Cardiac septum (tissue), 1 donor: ENCODE measurements at places on chromosomes 2 and 18. TPM values are rescaled to one million over a fixed set of nuclear protein-coding genes. Genes with fewer than 3 reads are reported as not detected.

SERPINB4 gene
- not detected for total RNA-seq

GLI2 gene
- total RNA-seq, result 1.8 TPM

TBR1 gene
- 0.05 TPM for total RNA-seq

CXCR1 gene
- 1.9 TPM for total RNA-seq

MARCHF4 gene
- not detected for total RNA-seq

HOXD11 gene
- total RNA-seq, result not detected

LYG2 gene
- total RNA-seq, result not detected

SPP2 gene
- not detected for total RNA-seq

GAL3ST2 gene
- total RNA-seq, result not detected

VIT gene
- total RNA-seq, result 2.6 TPM

DNA sequence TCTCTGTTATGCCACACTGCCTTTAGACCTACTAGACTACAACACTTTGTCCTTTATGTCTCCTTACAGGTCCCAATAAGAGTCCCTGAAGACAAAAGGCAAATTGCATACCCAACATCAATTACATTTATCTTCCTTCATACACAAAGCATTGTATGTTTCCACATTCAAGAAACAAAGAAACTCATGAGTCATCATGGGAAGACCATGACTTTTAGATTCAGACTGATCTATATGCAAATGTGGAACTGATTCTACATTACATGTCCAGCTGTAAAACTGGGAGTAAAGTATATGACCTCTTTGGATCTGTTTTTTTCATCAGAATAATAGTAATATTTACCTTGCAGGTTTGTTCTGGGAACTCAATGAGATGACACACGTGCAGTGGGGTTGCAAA is 25.2 kb upstream of the HNMT start:
- no peak for DNase-seq

- no peak for DNase-seq
These were observed 194.7 kb downstream of the UXS1 start for GRCh38 chr2:105999211-105999989.

DNA sequence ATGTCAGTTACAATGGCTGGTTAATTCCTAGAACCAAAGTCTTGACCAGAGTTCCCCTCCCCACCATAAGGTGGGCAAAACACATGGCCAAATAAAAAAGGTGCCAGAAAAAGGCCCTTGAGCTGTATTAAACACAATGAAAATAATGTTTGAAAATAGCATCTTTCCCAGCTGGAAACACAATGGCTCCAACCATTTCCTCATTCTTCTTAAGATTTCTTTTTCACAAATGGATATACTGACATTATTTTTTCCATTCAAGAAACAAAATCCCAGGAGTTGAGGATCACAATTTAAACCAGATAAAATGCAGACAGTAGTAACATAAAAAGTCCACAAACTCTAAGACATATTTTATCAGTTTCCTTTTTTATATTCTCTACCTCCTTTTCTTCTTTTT is 143.8 kb downstream of the EXOC6B start:
- no peak for DNase-seq

DNA sequence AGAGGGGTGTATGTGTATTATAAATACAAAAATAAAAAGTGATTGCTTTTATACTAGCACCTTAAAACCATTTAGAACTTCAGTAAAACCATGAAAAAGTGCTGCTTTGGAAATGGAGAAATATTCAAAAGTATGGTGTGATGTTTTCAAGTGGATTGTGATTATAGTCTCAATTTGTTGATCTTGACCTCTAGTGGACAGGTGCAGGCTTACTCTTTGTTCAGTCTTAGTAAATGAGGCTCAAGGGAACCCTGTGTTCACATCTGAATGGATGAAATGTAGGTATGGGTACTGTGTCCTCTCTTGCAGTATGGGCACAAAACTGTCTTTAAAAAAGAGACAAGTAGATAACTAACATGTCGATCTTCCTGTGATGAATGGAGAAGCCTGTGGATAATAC is 145.8 kb downstream of the MCFD2 start:
- DNase-seq, result no peak

DNA sequence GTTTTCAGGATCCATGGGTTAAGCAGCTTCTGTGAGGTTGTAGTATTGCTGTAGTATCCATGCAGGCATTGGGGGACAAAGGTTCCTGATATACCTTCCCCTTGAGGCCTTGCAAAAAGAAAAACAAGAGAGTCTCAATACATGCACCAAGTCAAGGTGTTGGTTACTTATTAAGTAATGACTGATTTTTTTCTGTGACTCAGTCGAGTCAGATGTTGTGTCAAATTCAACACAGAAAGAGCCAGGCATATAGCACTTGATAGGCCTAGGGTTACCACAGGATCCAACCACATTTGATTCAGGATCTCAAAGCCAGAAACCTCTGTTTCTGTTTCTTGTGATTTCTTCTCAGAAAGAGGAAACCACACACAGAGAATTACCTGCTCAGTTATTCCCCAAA is 24.9 kb upstream of the CD8A start:
- DNase-seq, result no peak

DNA sequence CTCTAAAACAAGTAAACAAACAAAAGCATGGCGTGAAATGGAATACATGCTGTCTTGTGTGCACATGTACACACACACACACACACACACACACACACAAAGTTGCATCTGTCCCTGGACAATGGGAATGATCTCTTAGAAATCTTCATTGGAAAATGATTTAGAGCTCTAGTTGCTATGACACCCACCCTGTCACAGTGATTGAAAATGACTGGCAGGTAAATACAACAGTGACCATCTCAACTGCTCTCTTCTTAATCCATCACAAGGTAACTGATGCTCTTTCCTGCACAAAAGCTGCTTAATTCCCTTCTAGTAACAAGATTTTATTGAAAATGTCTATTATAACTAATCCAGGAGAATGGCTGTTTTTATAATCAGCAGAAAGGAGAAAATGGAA is 1011.7 kb upstream of the GYPC start:
- no peak for DNase-seq

GRCh38 chr2:224069172-224069571 is 30.1 kb upstream of the SERPINE2 start:
- no peak for DNase-seq

- no peak for DNase-seq
These were observed 24.1 kb downstream of the PLCD4 start for GRCh38 chr2:218631837-218632236.

DNA sequence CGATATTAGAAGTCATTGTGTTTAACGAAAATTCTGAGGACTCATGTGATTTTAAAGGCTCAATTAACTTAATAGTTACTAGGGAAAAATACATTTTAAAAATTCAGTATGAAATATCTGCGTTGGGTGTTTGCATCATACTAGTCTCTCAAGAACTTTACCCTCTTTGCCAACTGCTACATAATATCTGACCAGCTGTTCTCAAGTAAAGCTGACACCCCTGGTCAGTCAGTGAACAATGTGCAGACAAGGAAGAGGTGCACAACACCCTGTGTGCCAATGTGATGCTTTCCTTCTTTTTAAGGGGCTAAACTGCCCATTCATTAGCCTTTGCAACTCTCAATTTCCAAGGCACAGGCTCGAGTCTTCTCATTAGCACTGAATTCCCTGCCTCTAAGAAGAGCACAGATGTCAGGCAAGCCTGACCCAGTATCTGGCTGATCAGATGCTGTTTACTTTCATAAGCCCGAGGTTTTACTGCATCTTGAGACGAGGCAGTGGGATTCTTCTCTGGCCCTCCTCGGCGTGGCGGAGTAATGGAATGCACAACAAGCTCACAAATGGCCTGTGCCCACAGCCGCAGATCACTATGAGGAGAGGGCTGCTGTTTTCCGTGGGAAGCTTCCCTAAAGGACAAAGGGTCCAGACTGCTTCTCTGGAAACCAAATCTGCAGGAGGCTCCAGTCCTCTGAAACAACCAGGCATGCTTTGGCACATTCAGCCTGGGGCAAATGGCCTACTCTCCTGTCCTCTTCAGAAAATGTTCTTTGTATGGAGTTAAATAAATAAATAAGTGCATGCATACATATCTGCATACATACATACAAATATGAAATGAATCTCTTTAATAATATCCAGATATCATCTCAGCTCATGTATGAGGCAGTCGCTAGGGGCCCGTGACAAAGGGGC is 240.3 kb downstream of the ZNF521 start:
- DNase-seq, result no peak

GRCh38 chr2:159615367-159616285 is 722 bp downstream of the BAZ2B start:
- peak; percentile 94 for DNase-seq

GRCh38 chr2:10427618-10427949 is 20.5 kb downstream of the ODC1 start:
- no peak for DNase-seq

DNA sequence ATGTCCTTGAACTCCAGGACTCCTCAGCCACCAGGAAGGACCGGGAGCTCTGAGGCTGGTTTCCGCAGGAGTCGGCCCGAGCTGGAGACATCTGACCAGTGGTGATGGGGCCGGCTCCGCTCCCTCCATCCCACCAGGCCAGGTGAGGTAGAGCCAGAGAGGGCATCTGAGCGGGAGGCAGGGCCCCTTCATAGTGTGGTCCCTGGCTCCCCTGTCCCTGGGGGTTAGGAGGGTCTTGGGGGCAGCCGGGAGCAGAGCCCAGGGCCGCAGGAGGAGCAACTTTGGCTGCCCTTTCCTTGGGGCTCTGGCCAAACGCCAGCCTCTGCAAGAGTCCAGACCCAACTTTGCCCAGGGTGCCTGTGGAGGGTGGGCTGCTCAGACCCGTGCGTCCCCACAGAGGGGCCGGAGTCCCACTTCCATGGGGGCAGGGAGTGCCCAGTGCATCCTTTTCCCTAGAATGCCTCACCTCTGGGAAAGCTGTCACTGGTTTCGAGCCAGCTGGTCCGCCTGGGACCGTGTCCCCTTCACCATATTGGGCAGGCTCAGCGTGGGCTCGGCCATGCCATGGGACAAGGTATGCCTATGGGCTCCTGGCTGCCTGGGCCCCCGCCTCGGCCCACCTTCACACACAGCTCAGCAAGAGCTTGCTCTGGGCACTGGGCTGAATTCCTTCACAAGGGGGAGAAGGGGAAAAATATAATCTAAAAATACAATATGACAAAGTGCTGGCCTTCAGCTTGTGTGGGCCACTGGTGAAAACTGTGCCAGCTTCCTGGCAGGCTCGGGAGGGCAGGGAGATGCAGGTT is 148.6 kb downstream of the TWIST2 start:
- DNase-seq, result no peak

GRCh38 chr2:8643250-8643995 is 38.4 kb upstream of the ID2 start:
- peak; percentile 26 for DNase-seq

- peak; percentile 70 for DNase-seq
These were observed 67.1 kb upstream of the CTDP1 start for GRCh38 chr18:79612291-79613108.

GRCh38 chr18:13537022-13537780 is 189.2 kb downstream of the FAM210A start:
- DNase-seq, result no peak

GRCh38 chr2:30510409-30510808 is 63.4 kb downstream of the LCLAT1 start:
- no peak for DNase-seq

GRCh38 chr2:33068261-33068660 is 121.5 kb downstream of the LTBP1 start:
- no peak for DNase-seq

- DNase-seq, result peak; percentile 82
These were observed 21.4 kb upstream of the SPIRE1 start for GRCh38 chr18:12679183-12679786.

DNA sequence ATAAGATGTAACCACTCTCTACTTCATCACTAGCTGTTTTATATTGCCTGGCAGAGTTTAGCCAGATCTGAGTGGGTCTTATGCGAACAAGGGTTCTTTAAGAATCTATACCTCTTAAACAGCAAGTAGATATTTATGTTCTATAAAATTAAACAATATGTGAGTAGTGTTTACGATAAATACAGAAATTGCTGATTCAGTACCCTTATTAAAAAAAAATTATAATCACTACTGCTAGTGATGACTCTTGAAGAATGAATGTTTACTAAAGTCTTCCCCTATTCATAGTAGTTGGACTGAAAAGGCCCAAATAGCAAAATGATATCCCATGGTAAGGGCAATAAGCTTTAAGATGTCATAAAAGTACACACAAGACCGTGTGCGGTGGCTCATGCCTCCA is 98.7 kb upstream of the DTNB start:
- DNase-seq, result no peak

- DNase-seq, result peak; percentile 78
These were observed 56.2 kb downstream of the EMILIN2 start for GRCh38 chr18:2903006-2903405.

DNA sequence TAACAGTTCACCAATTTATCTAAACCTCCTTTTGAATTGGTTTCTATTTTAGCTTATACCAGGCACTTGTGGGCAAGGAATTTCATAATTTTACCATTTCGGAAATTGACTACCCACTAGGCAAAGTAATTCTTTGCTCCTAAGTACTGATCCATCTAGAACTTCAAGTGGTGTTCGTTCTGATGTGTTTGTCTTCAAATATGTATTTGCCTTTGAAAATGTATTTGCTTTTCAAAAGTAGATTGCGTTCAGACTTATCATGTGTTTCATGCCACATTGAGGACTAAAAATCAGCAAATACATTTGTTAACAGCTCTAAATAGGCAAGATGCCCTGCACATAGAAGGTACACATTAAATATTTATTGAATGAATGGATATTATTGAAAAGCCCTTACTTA is 26.7 kb downstream of the IFIH1 start:
- DNase-seq, result no peak

DNA sequence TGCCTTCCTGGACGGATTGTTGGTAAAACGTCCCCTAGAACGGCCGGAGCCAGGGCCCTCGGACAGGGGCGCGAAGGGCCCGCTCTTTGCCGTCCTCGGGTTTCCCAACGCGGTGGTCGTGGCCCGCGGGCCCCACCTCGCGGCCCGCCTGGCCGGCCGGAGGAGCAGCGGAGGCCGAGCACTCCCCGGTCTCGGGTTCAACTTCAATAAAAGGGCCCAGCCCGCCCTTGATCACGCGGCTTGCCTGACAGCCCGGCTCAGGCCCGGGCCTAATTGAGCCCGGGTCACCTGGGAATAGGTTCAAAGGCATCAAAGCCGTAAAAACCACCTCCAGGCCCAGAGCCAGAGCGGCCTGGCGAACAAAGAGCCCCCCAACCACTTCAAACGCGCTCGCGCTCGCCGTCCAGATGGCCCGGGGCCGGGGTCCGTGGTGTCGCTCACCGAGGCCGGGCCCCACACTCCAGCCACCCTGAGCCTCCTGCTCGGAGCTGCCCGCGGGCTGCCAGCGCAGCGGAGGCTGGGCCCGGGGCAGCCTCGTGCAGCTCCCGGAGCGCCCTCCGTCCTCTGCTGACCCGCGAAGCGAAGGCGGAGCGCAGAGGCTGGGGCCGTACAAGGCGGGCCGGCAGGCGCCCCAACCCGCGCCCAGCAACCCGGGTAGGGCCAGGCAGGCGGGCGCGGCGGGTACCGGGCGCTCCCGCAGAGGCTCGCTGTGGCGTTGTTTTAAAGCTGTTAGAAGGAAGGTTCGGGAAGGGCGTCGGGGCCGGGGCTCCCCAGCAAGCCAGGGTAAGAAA is 1.1 kb upstream of the TWIST2 start:
- no peak for DNase-seq

GRCh38 chr2:153823880-153824279 is 47.8 kb upstream of the GALNT13 start:
- DNase-seq, result no peak

- DNase-seq, result no peak
These were observed 101.1 kb downstream of the LDLRAD4 start for GRCh38 chr18:13319629-13320028.
